Activated CD4-positive, alpha-beta T cell treated with anti-CD3 and anti-CD28 coated beads, Interleukin-2, amount 50 U/mL, for 4 hours (primary cell): ENCODE measurements at places on chromosomes 3 and 15.

DNA sequence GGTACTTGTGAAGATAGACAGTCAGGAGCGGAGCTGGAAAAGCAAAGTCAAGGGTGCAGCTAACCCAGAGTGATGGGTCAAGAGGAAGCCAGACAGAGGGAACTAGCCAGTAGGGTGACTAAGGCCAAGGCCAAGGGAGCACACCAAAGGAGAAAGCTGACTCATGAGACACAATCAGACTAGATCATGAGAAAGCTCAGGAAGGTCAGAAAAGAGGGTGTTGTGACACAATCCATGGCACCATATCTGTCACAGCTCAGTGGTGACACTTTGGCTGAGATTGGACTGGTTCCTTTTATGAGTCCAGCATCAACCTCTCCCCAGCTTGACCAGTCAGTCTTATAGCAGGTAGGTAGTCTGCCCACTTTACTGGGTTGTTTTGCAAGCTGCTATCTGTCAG lies 22.2 kb downstream of the P2RY1 start:
- DNase-seq, result no peak

DNA sequence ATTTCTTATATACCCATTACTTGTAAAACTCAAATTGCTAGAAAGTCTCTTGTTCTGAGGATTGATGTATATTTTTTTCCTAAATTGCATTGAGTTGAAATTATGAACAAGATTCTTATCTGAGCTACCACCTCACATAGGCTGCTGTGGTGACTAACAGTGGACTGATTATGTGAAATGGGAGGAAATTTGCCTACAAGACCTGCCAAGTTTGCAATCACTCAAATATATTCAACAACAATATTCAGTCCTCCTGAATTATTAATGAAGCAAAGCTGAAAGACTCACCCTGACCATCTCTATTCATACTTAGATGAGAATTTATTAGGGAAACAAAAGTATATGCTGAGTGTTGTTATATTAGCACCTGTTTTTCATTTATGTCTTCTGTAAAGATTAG lies 412.6 kb upstream of the SEMA6D start:
- DNase-seq, result no peak

- DNase-seq, result no peak
These were observed 97.8 kb downstream of the LARS2 start for GRCh38 chr3:45486136-45486535.

GRCh38 chr3:152961323-152961722 lies 126.4 kb downstream of the P2RY1 start:
- no peak for DNase-seq

DNA sequence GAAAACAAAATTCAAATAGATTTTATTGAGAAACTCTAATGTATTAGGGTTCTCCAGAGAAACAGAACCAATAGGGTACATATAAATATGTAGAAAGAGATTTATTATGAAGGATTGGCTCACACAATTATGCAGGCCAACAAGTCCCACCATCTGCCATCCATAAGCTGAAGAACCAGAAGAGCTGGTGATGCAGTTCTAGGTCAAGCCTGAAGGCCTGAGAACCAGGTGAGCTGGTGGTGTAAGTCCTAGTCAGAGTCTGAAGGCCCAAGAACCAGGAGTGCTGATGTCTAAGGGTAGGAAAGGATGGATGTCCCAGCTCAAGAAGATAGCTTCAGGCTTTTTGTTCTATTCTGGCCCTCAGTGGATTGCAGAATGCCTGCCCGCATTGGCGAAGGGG lies 2.6 kb upstream of the NFKBIZ start:
- DNase-seq, result no peak

DNA sequence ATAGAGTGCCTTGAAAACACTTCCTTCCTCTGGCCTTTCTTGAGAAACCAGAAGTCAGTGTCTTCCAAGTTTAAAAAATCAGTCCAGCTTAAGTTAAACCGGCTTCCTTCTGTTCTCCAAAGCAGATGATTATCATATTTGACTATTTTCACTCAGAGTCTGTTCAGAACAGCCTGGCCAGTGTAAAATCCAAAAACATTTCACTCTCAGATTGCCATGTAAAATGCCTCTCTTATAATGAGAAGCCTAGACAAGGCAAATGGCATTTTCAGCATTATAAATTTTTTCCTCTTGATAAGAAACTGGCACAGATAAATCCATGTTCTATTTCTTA lies 193.5 kb downstream of the TNIK start:
- no peak for DNase-seq

DNA sequence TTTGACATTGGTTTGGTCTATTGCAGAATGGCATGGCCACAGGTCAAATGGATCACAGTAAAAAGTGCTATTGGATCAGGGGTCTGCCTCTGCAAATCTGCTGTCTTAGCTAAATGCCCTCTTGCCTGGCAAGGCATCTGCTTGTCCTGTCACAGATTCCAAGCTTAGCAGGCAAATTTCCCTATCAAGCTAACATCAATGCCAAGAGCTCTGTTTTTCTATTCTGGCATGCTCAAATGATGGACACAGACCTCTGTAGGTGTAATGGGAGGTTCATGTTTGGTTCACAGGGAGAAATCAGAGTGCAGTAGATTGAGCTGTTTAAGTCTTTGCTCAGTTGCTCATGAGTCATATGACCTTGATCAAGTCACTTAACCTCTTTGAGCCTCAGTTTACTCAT lies 54.8 kb upstream of the CPB1 start:
- no peak for DNase-seq

DNA sequence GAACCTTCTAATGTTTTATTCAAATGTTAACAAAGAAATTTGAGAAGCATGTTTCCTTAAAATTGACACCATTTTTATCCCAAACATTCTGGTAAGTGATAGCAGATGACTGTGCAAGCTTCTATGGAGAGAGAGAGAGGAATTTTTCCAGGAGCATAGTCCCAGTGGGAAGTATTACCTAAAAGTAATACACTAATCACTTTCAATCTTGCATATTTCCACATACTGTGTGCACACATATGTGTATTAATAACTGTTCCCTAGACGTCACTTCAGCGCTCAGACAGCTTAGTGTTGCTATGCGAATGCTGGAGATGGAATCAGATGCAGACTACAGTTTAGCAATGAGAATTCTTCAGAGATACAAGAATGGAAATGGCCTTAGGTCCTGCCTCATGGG lies 424.3 kb upstream of the TPRG1 start:
- DNase-seq, result no peak

DNA sequence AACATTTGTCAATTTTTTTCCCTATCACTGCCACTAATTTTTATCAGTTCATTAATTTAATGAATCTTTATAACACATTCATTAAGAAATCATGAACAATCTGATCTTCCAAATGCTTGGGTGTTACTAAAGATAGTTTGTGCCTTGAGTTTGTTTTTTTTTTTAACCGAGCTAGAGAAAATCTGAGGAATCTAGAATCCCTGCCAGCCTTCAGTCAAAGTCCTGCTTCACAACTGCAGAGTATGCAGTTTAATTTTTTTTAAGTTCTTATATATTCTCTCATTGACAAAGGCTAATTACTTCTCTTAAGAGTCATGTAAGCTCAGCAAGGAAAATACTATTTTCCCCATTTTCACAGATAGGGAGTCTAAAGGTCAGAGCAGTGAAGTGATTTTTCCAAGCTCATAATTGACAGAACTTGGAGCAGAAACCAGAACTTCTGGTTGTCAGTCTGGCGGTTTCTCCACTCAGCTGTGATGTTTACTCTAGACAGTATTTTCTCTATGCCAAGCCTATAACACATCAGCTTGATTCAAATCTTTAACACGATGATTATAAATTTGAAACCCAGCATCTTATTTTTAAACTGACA lies 55.7 kb downstream of the TNIK start:
- no peak for DNase-seq

- DNase-seq, result no peak
These were observed 75.8 kb downstream of the RORA start for GRCh38 chr15:61153291-61153690.

DNA sequence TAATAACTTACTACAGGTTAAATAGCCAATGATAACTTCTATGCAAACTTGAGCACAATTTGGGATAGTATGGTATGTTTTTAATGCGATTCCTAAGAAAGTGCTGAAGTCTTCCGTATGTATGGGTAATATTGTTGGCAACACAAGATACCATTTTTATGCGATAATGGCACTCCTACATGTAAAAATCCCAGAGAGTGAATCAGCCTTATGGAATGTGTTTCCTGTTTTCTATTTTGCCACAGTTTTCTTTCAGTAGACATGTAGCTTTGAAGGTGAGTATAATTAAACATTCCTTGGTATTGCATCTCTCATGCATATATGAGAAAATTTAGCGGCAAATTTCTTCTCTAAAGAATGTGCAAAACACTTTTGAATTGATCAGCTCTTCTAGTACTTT lies 396.8 kb upstream of the AZI2 start:
- DNase-seq, result no peak

DNA sequence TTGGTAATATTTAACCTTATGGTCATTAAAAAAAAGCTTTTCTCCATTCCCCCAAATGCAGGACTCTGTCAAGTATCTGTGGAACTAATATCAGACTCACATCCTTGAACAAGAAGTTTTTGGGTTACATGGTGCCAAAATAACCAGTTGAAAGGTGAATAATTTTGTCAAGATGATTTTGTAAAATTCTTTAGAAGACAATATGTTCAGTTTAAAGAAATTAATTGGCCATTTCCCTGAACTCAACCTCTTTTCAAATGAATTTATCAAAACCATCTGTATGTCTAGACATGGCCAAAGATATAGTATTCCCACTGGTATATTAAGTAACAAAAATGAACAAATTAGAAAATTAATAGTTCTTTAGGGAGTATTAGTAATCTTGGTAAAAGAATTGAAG lies 280.5 kb downstream of the MBNL1 start:
- DNase-seq, result no peak

DNA sequence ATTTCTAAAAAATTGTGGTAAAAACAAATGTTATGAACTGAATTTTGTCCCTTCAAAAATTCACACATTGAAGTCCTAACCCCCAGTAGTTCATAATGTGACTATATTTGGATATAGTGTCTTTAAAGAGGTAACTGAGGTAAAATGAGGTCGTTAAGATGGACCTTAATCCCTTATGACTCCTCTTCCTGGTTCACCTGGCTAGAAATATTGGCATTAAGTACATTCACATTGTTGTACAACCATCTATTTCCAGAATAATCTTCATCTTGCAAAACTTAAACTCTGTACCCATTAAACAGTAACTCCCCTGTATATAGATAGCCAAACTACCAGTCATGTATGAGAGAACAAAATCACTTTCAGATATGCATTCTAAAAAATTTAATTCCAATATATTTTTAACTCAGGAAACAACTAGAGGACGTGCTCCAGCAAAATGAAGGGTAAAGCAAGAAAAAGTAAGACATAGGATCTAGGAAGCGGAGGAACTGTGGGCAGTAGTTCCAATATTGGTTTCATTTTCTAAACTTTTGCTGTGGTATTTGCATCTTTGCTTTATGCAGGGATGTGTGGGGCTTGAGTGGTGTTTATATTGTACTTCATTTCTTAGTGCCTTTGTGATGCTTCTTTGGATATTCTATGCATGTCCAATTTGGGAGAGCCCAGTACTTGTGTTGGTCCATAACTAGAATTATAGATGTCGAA lies 36.7 kb upstream of the IL20RB start:
- DNase-seq, result no peak

DNA sequence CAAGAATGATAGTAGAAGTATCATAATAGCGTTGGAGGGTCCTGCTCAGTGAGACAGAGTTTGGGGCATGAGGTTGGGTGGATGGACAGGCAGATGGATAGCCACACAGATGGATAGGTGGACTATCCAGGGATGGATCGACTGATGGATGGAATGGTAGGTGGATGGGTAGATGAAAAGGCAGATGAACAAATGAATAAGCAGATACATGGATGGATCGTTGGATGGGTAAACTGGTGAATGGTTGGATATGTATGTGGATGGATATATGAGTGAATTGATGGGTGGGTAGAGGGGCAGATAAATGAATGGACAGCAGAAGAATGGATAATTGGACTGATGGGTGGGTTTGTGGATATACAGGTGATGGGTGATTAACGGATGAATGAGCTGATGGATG lies 9.5 kb downstream of the CPNE9 start:
- DNase-seq, result no peak
